Omental fat pad (tissue), 4 donors: ENCODE measurements at places on chromosomes 7 and 10. TPM values are rescaled to one million over a fixed set of nuclear protein-coding genes. Genes with fewer than 3 reads are reported as not detected.

- DNase-seq: no peak
Measured at GRCh38 chr7:126700807-126701604, 551.7 kb downstream of the GRM8 start.

DNA sequence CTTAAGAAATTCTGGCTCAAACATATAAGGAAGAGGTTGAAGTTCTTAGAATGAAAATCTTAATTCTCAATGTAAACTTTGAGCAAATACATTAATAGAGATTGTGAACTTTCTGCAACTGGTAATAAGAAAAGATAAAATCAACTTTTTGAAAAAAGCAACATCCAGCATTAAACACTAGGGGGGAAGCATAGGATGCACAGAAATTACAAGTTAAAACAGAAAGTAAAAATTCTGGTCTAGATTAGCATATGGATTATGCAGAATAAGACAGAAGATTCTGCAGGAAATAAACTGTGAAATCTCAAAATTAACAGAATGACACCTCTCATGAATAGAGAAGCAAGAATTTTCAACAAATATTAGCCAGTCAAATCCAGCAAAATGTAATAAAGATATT lies 38.0 kb upstream of the CAV2 start:
- no peak for DNase-seq

GRCh38 chr10:99395750-99396445 lies 34.5 kb downstream of the GOT1 start:
- no peak for DNase-seq

GRCh38 chr10:51656503-51656902 lies 42.9 kb downstream of the CSTF2T start:
- no peak for DNase-seq

GRCh38 chr10:128411643-128412042 lies 285.4 kb upstream of the MKI67 start:
- no peak for DNase-seq

DNA sequence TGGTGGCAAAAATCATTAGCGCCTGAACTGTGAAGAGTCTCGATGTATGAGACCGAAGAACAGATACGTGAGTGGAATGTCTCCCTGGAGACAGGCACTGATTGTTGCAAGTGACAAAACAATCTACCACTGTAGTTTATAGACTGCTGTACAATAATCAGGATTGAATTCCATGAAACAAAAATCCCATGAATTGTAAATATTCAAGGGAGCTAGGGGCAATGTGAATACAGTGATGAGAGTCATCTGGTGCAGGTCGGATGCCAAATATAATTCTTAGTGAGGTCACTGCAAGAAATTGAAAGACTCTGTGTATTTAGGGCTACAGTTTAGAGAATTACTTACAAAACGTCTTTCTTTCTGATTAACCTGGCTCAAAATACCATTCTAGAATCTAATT lies 594.4 kb upstream of the VSTM2A start:
- no peak for DNase-seq

DNA sequence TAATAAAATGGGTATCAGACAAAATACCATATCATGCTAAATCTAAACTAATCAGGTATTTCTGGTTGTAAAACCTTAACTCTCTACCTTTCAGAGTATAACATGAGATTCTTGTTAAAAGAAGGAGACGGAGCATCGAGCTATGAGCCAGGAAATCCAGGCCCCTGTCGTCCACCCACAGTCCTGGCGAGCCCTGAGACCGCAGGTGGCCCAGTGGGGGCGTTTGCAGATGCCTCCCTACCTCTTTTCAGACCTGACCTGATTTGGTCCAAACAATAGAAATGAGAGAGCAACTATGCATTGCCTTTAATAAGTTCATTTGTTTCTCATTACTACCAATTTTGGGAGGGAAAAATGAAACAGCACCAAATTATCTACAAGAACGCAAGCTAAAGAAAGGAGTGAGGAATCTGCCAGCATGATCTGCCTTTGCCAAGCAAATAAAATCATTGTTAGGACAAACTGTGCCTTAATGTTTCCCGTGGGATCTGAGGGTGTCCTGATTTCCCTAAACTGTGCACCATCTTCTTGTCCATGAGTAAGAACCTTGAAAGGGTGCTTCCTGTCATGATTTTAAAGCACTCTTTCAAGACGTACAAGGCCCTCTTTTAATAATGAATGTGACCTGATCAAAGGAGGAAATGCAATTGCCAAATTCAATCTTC lies 166.7 kb downstream of the TCERG1L start:
- no peak for DNase-seq

DNA sequence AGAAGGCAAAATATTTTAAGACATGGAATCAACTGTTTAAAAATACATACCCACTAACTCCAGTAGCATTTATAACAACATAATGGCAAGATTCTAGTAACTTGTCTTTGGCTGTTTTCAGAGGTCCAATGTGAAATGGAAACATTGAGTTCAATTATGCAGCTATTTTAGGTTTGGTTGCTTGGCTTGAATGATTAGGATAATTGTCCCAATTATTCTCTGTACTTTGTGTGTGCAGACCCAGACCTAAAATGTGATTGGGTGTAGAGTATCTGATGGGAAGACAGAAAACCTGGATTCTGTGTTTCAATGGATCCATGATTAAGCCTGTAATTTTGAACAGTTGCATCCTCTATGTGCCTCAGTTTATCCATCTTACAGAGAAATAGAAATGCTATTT lies 392.7 kb upstream of the NFE2L3 start:
- no peak for DNase-seq

GRCh38 chr10:124174673-124175645 lies 81.6 kb upstream of the CHST15 start:
- DNase-seq: no peak

SEMA3A gene
- total RNA-seq: 4.3 TPM

DOCK1 gene
- total RNA-seq: 44.8 TPM

FAM13C gene
- 43.0 TPM for total RNA-seq

CRTAC1 gene
- 0.93 TPM for total RNA-seq

LOXL4 gene
- total RNA-seq: 5.0 TPM

LRRC17 gene
- total RNA-seq: 0.69 TPM
